Right cardiac atrium (tissue), 5 donors: ENCODE measurements at places on chromosomes 6 and 20. TPM values are rescaled to one million over a fixed set of nuclear protein-coding genes. Genes with fewer than 3 reads are reported as not detected.

- no peak for DNase-seq
Measured at GRCh38 chr6:25407431-25407830, 128.3 kb downstream of the CARMIL1 start.

- DNase-seq: no peak
Measured at GRCh38 chr6:56144538-56145324, 102.6 kb downstream of the COL21A1 start.

DNA sequence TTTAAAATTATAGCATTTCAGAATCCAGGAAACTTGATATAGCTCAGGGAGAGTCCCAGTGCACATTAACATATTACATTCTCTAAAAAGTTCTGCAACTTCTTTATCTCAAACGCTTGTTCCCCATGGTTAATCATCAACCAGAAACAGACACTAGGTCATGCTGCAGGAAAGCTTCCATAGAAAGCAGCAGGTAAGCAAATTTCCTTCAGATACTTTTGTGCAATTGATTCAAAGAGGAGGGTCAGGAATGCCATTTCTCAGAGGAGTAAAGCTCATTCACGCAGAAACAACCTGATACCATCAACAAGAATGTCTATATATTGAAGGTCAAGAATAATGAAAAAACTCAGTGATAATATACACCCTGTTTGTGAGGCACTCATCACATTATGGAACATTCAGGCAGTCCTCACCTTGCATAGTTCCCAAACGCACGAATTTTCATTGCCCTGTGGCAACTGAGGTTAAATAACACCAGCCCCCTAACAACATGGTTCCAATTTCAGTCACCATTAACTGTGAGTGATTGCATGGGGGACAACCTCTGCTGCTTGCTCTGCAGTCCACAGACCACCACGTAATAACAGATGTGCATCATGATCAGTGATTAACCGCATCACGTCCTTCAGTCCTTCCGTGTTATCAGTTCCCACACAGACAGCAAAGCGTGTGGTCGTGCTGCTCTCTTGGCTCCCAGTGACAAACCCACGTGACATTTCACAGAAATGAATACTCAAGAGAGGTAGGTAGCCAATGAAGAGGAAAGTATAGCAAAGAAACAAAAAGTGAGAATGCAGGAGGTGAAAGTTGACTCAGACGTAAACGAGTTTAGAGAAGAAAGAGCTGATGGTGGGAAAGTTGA lies 95.7 kb downstream of the LY86 start:
- no peak for DNase-seq

- DNase-seq: no peak
Measured at GRCh38 chr6:137917551-137918325, 50.7 kb downstream of the TNFAIP3 start.

DNA sequence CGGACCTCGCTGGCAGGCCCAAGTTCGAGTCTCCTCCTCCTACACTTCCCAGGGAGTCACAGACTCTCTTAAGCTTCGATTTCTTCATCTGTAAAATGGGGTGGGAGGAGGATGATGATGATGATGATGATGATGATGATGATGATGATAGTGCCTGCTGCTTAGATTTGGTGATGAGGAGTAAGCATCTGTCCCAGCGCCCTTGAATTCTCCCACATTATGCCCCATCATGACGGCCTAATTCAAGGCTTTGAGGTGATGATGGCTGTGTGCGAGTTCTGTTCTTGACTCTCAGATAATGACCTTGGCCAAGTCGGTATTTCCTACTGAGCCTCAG lies 487 bp upstream of the KIAA1755 start:
- DNase-seq: no peak

GRCh38 chr20:61114493-61115175 lies 137.4 kb upstream of the CDH4 start:
- DNase-seq: no peak

- no peak for DNase-seq
Measured at GRCh38 chr20:3864518-3864917, 17.9 kb downstream of the MAVS start.

DNA sequence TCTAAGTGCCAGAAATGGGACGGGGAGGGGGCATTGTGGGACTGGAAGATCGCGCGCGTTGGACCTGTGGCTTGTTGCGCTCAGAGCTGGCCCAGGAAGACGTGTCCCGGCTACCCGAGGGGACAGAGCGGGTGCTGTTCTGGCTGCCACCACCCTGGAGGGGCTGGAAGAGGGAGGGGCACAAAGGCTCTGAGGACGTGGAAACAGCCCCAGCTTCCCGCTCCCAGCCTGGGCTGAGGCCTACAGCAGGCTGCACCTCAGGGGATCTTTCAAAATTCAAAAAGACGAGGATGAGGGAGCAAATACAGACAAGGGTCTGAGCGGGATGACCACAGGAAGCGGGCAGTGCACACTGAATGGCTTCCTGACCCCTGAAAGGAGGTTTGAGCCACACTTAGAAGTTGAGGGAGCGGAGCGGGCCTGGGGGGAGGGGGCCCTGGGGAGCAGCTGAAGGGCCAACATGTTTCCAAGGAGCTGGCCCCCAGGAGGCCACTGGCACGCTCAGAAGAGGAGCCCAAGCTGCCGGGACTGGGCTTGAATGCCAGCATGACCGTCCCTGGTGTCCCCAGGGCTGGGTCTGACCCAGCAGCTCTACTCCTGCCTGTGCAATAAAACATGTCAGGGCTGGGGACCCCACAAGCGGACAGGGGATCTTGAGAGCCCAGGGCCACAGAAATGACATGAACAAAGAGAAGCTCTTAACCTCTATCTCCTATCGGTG lies 1.3 kb downstream of the OXT start:
- DNase-seq: no peak

DNA sequence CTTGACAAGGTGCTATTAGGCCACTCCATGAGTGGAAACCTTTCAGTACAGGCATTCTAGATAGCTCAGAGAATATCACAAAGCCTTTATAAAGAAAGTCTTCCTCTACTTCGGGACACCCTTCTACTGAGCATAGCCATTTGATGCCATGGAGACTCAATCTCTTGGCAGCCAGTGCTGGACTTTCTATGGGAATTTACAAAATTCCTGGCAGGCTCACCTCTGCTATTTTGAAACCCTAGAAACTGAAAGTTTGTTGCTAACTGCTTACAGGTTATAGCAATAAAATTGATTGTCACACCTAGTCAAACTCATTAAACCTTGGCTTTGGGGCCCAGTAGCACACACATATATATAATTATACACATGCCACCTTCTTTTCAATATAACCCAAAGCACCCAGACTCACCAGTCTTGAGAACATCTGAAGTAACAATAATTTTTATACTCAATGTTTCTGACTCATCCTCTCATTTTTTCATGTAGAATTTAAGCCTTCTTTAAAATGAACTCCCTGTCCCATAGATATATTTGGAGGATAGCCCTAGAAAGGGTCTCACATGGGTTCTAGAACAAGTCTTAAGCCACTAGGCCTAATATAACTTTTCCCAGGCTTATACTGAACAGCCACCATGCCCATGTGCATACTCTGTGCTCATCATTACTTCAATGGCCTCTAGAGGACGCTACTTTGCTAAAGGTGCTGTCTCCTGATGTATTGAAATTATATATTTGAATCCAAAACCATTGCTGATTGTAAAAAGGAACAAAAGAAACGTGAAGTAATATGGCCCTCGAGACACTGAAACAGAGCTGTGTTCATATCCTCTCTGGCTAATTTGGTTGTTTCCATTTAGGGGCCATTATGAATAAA lies 368.1 kb upstream of the MARCKS start:
- DNase-seq: no peak

DNA sequence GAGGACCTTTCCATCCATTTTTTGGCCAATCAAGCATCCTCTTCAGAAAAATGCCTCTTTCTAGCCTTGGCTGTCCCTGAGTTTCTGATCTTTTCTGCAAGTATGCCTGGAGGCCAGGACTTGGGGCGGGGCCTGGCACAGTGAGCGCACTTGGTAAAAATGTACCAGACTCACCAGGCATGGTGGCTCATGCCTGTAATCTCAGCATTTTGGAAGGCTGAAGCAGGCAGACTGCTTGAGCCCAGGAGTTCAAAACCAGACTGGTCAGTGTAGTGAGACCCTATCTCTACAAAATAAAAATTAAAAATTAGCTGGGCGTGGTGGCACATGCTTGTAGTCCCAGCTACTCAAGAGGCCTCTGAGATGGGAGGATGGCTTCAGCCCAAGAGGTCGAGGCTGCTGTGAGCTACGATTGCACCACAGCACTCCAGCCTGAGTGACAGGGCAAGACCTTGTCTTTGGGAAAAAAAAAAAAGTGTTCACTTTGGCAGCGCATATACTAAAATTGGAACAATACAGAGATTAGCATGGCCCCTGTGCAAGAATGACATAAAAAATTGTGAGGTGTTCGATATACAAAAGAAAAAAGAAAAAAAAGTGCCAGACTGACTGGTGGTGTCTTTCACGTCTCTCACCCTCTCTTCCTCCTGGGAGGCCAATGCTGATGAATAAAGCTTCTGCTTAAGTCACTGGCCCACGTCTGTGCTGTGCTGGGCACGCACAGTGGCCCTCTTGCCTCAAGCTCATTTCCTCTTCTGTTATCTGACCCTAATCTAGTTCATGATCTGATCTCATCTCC lies 18.1 kb upstream of the SLC9A8 start:
- no peak for DNase-seq

GRCh38 chr6:125647391-125647790 lies 102.0 kb upstream of the HEY2 start:
- no peak for DNase-seq

DNA sequence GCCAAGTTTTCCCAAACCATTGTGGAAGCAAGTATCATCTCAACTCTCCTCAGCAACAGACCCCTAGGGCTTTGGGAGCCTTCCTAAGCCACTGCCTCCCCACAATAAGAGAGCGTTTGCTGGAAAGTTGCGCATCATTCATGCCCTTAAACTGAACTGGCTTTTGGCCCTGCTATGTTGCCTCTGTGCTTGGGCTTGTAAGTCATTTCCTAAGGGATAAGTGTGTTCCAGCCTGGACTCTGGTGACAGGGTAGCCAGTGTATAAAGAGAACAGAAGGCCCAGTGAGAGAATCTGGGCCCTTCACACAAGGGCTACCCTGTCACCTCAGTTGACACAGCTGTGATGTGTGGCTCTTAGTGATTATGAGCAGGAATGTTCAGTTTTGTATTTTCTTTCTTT lies 77.8 kb downstream of the COL9A1 start:
- no peak for DNase-seq

- no peak for DNase-seq
Measured at GRCh38 chr6:38776515-38776914, 61.4 kb downstream of the DNAH8 start.

- DNase-seq: peak; percentile 93
Measured at GRCh38 chr6:34888874-34889555, at the start of gene ANKS1A. ANKS1A (plus strand) TSS chr6:34889255; CDS start chr6:34889403, 148 bp downstream.

Gene OR2H1
- not detected for total RNA-seq

Gene SYCP2L
- 0.72 TPM for total RNA-seq

Gene CRISP3
- total RNA-seq: not detected

Gene GMPR
- 68.2 TPM for total RNA-seq

Gene PI3
- not detected for total RNA-seq

Gene BPIFB1
- not detected for total RNA-seq

Gene MYLIP
- total RNA-seq: 20.7 TPM
